ENCODE measurements at places on chromosomes 16 and 17.
A peak's percentile ranks its signal among the peaks of the same experiment; 100 is the strongest.

DNA sequence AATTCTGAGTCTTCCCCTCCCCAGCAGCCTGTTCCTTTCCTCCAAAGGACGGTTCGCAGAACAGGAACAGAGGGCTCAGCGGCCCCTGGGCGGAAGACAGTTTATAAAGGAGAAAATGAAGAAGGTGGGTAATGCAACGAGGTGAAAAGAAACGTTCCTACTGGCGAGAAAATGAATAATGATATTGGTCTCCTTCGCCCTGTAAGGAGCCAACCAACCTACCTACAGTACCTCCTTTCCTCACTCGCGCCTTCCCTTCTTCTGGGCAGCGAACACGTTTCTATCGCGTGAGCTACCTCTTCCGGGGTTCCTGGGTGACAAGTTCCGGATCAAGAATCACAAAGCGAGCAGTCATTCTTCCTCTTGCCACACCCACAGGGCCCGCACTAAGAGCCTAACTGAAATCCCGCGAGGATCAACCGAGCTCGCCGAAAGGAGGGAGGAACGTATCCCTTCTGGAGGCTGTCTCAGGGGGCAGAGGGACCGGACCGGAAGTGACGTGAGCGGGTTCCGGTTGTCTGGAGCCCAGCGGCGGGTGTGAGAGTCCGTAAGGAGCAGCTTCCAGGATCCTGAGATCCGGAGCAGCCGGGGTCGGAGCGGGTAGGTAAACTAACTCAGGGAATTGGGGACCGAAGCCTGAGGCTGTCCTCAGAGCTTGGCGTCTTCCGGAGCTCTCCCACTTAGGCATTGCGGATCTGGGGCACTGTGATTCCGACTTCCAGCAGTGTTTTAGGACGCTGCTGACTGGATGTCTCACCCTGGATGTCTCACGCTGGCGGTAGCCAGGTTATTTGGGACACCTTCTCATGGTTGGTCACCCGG lies at the start of the genes PTRH2 and VMP1:
Gene PTRH2, minus strand, starts transcription at position 282 of the 822 bp plus-strand sequence. CDS start 9,452 bp downstream, outside the sequence.
Gene VMP1, plus strand, starts transcription at position 506 of the 822 bp plus-strand sequence. CDS start 23,793 bp downstream, outside the sequence.
- DNase-seq = peak; percentile 100

DNA sequence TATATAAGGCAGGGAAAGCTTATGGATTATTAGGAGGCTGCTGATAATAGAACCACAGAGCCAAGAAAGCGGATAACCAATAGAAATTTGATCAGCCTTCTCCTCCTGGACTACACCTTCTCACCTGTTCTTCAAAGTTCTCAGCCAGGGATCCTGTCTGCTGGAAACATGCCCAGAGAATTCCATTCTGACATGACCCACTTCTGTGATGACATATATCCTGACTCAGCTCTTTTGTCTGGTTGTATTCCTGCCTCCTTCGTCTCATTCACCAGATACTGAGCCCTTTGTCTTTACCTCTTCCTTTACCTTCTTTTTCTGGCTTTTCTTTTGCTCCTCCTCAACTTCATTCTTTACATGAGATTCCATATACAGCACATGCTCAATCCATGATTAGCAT lies 576.1 kb downstream of the CDH11 start:
- DNase-seq = peak; percentile 13

DNA sequence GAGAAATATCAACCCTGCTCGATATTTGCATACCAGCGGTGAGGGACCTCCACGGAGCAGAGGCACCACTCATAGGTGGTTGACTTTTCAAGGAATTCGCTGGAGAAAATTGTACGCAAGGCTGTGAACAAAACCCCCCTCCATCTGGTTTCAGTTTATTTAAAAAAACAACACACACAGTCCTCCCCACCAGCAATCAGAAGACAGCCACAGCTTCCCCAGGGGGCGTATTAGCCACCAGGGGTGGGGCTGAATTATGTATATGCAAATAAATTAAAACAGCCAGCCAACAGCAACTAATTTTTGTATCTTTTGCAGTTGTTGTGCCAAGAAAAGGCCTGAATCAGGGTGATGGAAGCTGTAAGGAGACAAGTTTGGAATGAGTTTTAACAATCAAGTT lies 5.9 kb upstream of the HSD11B2 start:
- DNase-seq = no peak

DNA sequence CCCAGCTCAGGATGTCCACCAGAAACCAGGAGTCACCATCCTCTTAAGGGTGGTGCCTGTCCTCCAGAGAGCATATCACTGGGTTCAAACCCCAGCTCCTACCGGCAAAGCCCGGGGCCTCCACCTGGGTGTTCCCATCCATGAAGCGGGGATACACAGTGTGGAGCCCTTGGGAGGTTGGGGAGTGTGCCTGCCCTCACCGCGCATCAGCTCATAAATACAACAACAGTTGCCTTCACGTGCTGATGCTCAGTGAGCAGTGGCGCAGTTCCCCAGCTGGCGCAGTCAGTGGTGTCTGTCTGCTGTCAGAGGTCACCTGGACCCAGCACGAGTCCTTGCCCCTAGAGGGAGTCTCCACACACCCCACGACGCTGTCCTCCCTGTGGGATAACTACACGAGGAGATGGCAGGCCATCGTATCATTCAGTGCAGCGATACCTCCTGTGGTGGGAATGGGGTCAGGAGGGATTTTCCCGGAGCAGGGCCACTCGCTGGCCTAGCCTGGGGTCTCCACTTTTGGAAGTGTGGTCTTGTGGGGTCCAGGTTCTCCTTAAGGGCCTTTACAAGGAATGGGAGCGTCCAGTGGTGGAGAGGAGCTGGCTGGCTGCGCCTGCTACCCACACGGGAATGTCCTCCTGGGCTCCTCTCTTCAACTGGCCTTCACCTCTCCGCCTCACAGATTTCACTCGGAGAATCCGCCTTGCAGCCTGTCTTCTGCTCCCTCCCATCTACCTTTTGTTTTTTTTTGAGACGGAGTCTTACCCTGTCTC lies 2.3 kb upstream of the ELOB start:
- DNase-seq = no peak

- no peak for DNase-seq
Measured at GRCh38 chr17:57011491-57012015, 33.6 kb downstream of the SCPEP1 start.

DNA sequence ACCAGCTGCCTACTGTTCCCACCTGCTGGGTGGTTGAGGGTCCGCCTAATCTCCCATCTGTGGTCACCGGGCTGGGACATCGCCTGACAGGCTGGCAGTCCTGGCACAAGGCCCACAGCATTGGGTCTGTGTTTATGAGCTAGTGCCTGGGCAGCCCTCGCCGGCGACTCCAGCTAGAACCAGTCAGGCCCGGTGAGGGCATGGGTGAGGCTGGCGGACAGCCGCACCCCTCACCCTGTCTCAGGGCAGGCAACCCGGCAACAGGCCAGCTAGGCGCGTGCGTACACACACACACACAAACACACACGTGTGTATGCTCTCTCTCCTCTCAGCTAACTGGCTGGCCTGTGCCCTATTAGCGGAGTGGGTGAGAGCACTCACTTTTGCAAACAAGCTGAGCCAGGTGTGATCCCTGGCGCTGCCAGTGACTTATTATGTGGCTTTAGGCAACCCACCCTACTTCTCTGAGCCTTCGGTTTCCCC lies 10.4 kb downstream of the HSD11B2 start:
- DNase-seq = peak; percentile 93

GRCh38 chr16:72794319-72794718 lies 253.6 kb downstream of the ZFHX3 start:
- no peak for DNase-seq

Measured in NCI-H2171 treated with DMSO at 0.1 percent for 48 hours (cell line).